ENCODE measurements at places on chromosomes 1 and 21.

DNA sequence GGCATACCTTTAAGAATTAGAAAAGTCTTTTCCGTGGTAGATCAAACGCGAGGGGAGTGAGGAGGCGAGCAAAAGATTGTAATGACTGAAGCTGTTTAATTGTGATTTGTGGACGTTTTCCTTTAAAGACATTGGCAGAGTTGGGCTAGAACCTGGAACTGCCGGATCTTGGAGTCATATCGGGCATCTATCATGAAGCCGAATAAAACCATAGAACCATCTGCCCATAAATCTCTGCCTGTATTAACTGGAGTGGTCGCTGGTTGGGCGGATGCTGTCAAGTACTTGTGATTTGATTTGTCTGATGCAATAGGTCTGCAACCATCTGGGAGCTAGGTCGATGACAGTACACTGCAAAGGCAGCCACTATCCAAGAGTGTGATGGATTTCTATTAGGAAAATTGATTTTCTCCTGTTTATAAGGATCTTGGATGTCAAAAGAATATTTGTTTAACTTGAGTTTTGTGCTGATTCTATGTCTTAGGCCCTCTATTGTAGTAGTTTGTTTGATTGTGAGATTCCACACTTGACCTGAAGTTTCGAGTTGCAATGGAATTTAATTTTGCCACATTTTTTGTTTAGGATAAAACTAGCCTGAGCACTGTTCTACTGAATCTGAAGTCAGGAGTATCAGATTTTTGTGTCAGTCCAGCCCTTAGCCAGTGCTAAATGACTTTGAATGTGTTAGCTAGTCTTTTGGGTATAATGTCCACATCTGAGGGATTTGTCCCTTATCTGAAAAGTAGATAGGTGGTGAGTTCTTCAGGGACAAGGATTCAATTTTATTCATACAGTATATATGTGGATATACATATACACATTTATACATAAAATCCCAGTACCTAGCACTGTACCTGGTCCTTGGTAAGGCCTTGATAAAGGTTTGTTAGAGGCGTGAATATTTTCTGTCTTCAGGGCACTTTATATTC lies 1.2 kb downstream of the SARS1 start:
- DNase-seq = peak; percentile 95

GRCh38 chr1:220076861-220077762 lies 12.5 kb downstream of the BPNT1 start:
- no peak for DNase-seq

- no peak for DNase-seq
Measured at GRCh38 chr21:35606578-35606977, 453.7 kb downstream of the SETD4 start.

GRCh38 chr1:234479310-234479559 lies 256 bp upstream of the TARBP1 start:
- DNase-seq = no peak

DNA sequence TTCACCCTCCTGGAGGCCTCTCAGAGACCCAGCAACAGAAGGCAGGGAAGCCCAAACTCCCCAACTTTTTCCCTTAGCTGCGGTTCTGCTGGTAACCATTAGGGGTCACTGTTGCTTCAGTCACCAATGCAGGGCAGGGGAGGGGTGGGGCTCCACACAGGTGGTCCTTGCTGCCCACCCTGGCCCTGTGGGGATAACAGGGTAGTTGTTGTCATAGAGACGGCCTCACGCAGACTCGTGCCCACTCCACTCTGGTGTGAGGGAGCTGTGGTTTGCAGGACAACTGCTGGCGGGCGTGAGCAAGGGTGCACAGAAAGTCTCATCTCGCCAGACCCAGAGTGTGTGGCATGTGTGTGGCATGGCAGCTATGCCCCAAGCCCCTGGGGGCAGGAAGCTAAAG lies 19.9 kb downstream of the INSRR start:
- DNase-seq = peak; percentile 60

GRCh38 chr1:31989964-31990363 lies 23.7 kb upstream of the KHDRBS1 start:
- no peak for DNase-seq

- no peak for DNase-seq
Measured at GRCh38 chr1:36109041-36109679, 15.9 kb downstream of the COL8A2 start.

DNA sequence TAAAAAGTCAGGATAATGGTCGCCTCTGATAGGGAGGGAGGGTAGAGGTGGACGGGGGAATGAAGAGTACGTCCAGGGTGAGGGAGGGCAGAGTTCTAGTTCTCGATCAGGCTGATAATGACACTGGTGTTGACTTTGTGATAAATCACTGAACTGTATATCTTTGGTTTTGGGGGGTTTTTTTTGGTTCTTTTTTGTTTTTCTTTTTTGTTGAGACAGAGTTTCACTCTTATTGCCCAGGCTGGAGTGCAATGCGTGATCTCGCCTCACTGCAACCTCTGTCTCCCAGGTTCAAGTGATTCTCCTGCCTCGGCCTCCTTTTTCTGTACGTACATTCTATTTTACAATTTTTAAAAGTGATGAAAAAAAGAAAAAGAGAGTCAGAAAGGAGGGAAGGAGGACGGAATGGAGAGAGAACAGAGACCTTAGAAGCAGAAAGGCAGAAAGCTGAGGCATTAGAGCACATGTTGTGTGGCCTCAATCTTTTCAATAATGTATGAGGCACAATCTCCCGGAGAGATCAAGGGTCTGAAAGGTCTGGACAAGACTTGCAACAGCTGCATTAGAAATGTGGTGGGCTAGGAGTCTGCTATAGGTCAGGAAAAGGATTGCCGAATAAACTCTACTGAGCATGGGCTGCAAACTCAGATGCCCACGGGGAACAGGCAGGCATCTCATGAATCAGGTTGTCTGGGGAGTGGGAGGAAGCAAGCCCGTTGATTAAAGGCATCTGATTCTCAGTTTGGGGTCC lies 174.8 kb downstream of the TOMM20 start:
- DNase-seq = no peak

GRCh38 chr1:151519667-151520066 lies 8.5 kb downstream of the CGN start:
- no peak for DNase-seq

DNA sequence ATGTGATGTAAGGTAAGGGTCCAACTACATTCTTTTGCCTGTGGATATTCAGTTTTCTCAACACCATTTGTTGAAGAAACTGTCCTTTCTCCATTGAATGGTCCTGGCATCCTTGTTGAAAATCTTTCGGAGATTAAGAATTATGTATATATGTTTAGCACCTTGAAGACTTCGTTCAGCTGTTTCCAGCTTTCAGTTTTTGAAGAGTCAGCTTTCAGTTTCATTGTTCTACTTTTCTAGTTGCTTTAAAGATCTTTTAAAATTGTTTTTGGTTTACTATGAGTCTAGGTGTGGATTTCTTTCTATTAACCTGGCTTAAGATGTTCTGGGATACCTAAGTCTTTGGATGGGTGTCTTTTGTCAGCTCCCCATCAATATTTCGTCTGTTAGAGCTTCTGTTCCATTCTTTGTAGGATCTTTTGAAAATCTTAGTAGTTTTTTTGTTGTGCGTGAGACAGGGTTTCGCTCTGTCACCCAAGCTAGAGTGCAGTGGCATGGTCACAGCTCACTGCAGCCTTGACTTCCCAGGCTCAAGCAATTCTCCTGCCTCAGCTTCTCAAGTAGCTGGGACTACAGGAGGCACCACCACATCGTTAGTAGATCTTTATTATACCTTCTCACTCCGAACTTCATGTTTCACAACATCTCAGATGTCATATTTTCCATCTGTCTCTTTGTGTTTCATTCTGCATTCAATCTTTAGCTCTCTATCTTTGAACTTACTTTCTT lies 353.5 kb upstream of the B3GALT2 start:
- DNase-seq = no peak

DNA sequence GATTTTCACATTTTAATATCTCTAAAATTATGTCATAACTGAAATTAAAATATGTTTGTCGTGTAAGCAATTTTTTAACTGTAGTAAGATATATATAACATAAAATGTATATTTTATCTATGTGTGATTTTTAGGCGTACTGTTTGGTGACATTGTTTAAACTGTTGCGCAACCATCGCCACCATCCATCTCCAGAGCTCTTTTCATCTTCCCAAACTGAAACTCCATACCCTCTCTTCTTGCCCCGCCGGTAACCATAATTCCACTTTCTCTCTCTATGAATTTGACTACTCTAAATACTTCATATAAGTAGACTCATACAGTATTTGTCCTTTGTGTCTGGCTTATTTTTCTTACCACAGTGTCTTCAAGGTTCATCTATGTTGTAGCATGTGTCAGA lies 66.4 kb downstream of the DDX20 start:
- no peak for DNase-seq

DNA sequence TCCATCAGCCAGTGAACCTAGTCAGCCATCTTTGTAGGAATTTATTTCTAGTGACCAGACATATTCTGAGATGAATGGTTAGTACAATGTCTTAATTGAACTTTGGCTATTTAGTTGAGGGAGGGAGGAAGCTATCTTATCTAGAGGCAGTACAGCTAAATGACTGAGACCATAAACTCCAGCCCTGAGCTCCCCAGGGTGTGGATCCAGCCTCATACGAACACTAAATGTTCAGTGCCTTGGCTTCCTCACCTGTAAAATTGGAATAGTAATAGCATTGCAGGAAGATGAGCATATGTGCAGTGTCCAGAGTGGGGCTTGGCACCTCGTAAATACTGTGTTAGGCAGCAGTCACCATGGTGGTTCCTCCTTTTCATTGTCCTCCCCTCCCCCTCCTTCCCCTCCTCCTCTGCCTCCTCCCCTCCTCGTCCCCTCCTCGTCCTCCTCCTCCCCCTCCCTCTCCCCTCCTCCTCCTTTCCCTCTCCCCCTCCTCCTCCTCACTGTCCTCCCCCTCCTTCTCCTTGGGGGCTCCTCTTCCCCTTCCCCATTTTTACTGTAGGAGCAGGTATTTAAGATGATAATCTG lies 108.2 kb downstream of the GALNT2 start:
- peak; percentile 78 for DNase-seq

GRCh38 chr1:78045926-78046778 lies at the start of gene GIPC2:
GIPC2 (plus strand) TSS chr1:78045966; CDS start chr1:78046095, 129 bp downstream.
- DNase-seq = no peak

GRCh38 chr21:35428489-35428888 lies 379.4 kb upstream of the RUNX1 start:
- DNase-seq = no peak

GRCh38 chr1:29772584-29773100 lies 536.3 kb downstream of the PTPRU start:
- no peak for DNase-seq

DNA sequence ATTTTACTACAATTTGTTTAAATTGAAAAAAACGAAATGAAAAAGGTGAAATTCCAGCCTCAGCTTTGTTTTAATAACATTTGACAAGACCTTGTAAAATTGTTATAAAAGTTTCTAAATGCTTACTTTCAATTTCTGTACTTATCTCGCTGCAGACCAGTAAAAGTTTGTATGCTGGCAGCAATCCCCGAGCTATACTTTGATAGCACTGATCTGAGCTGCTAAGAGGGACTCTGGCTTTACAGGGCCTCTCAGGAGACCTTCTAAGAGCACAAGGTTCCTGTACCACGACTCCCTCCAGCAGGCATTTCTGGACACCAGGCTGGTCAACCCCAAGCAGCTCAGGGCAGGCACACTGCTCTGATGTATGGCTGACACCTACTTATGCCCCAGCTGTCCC lies 13.1 kb downstream of the STMN1 start:
- DNase-seq = no peak

DNA sequence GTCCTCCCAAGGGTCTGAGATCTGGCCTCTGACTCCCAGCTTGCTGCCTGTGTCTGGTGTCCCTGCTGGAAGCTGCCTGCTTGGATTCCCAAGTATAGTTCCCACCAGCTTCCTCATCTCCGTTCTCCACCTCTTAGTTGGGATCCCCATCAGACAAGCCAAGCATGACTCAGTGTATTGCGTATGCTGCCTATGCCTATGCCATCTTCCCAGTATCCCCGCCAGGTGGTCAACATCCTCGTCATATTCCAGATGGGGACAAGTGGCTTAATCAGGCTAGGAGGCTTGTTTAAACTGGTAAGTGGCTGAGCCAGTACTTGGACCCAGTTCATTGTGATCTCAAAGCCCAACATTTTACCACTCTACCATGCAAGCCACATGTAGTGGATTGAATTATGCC lies 204.4 kb downstream of the GRIK3 start:
- DNase-seq = no peak

DNA sequence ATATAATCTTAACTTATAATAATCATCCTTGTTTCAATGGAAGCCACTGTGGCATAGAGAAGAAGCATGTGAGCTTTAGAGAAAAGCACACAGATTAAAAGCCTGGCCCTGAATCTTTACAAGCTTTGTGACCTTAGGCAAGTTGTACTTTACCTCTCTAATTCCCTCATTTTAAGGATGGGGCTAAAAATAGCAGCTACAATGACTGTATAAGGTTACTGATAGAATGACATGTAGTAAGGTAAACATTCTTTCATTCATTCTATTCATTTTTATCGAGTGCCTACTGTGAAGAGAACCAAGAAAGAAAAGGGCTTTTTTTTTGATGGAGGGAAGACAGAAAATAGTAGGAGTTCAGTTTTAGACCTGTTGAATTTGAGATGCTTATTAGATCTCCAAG lies 25.6 kb downstream of the CDKN2C start:
- DNase-seq = no peak

- no peak for DNase-seq
Measured at GRCh38 chr1:224448453-224449017, 13.9 kb upstream of the WDR26 start.

DNA sequence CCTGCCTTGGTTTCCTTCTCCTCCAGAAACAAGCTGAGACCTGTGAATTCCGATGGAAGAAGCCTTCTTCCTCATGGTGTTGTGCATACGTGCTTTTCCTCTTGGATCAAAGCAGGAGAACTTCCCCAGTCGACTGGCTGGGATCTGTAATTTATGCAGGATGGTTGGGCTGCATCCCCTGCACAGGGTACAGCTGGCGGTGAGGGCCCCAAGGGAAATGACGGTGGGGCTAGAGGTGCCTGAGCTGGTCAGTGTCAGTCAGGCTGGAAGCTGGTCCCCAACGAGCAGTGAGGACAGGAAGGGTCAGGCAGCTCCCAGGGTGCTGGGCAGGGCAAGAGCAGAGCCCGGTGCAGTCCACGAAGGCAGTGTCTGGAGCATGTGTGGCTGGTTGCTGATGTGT lies 106.7 kb downstream of the CNIH3 start:
- no peak for DNase-seq

DNA sequence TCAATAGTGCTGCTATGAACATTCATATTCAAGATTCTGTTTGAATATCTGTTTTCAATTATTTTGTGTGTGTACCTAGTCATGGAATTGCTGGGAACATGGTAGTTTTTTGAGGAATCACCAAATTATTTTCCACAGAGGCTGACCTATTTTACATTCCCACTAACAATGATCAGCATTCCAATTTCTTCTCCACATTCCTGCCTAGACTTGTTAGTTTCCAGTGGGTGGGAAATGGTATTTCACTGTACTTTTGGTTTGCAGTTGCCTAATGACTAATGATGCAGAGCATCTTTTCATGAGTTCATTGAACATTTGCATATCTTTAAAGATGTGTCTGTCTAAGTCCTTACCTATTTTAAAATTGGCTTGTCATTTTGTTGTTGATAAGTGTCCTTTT lies 1182.6 kb upstream of the B3GALT2 start:
- no peak for DNase-seq

All from OCI-M1 (cell line).